Kidney epithelial cell (primary cell): ENCODE measurements at places on chromosomes 3 and 15. TPM values are rescaled to one million over a fixed set of nuclear protein-coding genes. Genes with fewer than 3 reads are reported as not detected.

ACKR4 gene
- total RNA-seq = not detected in 2 replicates

GADL1 gene
- not detected in 2 replicates for total RNA-seq

PIERCE2 gene
- 1.8 and 5.2 TPM in 2 replicates for total RNA-seq

FBXL22 gene
- 0.21 and 0.27 TPM in 2 replicates for total RNA-seq

SLC27A2 gene
- total RNA-seq = 7.8 and 7.9 TPM in 2 replicates

CAV3 gene
- not detected in 2 replicates for total RNA-seq

ARGFX gene
- not detected in 2 replicates for total RNA-seq

GRCh38 chr3:71229905-71230657 is 353.4 kb downstream of the FOXP1 start:
- no peak for DNase-seq

DNA sequence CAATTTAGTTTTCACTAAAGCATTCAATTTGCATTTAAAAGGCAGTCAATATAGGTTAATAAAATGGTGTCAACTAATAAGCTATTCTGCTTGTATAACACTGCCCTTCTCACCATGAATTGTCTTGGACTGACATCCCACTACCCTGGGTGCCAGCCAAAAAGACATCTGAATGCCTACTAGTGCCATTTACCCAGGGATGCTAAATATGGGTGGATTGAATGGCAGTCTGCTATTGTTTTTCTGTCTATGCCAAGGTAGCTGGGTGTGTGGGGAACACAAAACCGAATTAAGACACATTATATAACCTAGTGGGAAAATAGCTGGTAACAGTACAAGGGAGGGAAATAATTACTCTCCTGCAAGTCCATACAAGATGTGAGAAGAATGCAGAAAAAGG is 240.0 kb upstream of the CFAP20DC start:
- DNase-seq = no peak

- DNase-seq = peak; percentile 37
Observed at GRCh38 chr3:69906351-69906966, 93.1 kb upstream of the SAMMSON start.

- DNase-seq = no peak
Observed at GRCh38 chr15:92715758-92716157, 60.2 kb upstream of the FAM174B start.

- no peak for DNase-seq
Observed at GRCh38 chr3:47916201-47916600, 100.0 kb downstream of the MAP4 start.

DNA sequence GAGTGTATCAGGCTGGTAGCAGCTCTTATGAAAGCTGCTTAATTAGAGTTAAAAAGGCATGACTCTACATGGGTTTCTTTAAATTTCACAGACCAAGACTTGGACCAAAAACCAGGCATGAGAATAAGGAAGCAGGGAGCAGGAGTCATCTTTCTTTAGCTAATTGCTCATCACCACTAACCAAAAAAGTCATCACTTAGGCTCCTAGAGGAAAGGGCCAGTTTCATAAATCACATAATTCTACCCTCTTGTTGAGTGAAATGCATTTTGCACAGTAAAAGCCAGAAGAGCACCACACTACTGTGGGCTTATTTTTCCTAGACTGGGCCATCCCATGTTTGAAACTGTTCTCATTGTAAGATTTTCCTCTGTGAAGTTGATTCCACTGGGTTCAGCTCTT is 175.6 kb downstream of the GREM1 start:
- DNase-seq = no peak

GRCh38 chr3:26636096-26636727 is 13.6 kb downstream of the LRRC3B start:
- no peak for DNase-seq

- no peak for DNase-seq
Observed at GRCh38 chr3:49916686-49917085, 12.9 kb downstream of the MON1A start.

DNA sequence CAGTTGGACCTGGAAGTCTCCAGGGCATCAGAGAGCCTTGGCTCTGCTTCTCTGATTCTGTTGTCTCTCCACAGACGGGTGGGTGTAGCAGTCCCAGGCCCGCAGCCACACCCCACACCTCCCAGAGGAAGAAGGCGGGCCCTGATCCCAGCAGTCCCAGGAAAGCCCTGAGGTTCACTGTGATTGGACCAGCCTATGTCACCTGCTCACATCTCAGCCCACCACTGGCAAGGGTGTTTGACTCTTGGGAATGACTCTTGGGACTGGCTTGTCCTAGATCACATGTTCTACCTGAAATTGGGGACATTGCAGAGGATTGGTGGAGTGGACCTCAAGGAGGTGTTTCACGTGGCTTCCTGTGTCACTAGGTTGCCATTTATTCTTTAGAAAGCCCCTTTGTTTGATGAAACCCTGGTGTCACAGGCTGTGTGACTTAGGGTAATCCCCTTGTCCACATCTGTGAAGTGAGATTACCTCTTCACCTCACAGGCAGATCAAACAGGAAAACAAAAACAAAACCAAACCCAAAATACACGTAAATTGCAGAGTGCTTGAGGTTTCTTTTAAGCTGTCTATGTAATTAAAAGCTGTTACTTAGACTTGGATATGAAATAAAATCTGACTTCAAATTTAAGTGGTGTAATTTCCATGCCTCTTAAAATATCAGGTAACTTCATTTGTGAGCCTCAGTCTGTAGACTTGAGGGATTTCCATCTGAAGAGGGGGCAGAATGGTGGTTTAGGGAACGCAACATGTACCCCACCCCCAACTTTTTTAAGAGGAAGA is 26.7 kb downstream of the FLNB start:
- DNase-seq = no peak

- no peak for DNase-seq
Observed at GRCh38 chr15:73777741-73778140, 24.6 kb upstream of the INSYN1 start.

DNA sequence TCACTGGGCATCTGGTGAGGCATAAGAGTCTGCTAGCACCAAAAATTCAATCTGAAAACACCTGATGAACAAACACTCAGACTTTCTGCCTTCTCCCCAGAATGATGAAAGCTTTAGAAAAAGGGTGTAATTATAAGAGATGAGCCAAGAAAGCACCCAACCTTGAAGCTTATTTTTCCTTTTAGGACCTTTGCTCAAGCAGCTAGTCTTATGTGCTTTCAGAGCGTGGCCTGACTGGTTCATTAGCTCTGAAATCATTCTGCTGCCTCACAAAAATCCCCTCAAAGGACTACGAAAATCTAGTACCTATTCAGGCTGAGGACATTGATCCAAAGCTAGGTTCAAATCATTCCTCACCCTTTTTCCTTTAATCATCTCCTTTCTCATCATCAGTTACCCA is 662.3 kb downstream of the MAGI1 start:
- no peak for DNase-seq

DNA sequence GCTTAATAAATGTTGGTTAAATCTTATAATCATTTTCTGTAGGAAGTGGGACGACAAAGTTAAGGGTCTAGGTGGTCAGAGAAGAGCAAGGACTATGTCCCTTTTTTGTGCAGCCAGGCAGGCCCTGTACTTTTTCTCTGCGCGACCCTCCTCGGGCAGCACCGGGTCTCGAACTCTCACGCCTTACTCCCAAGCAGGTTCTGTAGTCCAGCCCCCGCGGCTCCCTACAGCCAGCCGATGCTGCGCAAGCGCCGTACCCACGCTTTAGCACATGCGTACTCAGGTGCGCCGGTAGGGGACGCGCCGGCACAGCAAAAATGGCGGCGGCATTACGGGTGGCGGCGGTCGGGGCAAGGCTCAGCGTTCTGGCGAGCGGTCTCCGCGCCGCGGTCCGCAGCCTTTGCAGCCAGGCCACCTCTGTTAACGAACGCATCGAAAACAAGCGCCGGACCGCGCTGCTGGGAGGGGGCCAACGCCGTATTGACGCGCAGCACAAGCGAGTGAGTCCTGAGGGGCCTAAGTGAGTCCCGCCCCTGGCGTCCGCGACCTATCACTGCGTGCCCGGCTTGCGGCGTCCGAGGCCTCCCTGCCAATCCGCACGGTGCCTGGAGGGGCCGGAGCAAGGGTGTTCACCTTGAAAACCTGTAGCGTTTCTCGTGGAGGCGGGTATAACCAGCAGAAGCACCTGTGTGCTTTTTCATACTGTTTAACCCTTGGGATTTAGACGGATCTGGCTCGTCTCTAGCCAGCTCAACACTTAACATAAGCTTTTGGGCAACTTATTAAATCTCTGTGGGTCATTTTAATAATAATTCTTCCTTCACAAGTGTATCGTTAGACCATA is at the start of gene PCCB:
Gene PCCB, plus strand, starts transcription at position 282 of the 844 bp plus-strand sequence. Its CDS starts 36 bp downstream, at position 318.
- peak; percentile 81 for DNase-seq

- DNase-seq = no peak
Observed at GRCh38 chr3:32614956-32615355, 44.3 kb upstream of the DYNC1LI1 start.

DNA sequence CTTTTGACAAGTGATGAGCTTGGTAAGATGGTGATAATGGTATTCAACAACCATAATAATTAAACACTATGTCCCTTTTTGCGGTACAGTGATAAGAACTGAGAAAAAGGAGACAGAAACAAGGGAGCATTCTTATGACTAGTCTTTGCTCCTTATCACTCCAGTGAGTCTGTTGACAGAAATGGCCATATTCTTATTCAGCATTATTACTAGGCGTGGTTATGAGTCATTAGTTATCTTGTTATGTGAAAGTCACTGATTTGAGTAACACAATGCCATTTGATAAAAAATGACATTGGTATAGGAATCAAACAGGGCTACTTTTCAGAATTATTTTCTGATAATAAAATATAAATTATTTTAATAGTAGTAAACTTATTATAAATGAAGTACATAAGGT is 193.5 kb downstream of the C3orf38 start:
- no peak for DNase-seq

GRCh38 chr3:158313338-158313927 is 203.5 kb downstream of the RSRC1 start:
- no peak for DNase-seq
